ENCODE measurements at places on chromosomes 12 and 14.

DNA sequence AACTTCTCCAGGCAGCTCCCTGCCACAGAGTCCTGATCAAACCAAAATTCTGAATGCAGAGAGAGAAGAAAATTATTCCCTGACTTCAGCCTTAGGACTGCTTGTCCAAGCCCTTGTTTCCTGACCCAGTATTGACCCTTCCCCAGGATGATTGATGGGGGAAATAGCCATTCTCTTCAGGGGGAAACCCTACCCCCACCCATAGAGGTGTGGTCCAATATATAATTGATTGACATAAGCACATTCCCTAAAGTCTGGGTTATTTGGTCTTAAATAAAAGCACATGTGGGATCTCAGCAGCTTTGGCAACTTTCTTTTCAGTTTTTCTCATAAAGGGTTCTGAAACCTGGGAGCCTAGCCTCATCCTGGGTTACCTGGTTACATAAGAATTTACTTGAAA, 201.2 kb upstream of the DDHD1 start:
- no peak for DNase-seq

GRCh38 chr12:49953151-49953550, 2.6 kb downstream of the AQP2 start:
- DNase-seq: no peak

DNA sequence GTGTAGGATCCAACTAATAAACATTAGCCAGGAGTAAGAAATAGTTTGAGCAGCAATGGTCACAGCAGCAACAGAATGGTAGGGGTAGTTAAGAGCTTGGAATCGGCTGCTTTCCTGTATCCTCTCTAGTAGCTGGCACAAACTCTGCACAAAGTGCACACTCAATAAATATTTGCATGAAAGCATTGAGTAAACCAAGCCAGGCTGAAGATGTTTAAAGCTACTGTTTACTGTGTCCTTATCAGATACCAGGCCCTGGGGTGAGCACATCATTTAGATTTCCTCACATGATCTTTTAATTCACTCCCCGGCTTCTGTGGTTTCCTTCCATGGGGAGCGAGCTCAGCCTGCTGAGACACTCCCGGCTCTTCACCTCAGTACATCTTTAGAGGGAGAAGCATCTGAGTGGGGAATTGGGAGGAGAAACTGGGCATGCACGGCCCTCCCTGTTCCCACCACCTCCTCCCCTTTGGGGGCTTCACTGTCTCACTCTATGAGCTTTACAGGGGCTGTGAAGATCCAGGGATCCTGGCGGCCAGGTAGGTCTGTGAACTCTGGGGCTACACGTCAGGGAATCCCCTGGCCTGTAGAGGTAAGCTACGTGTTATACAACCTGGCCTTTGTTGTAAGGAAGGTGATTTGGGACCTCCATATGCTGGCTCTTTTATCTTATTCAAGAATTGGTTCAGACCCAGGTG, 107.2 kb upstream of the VASH1 start:
- DNase-seq: no peak

GRCh38 chr12:64968989-64969819, 144.8 kb downstream of the TBC1D30 start:
- DNase-seq: no peak

GRCh38 chr12:83113945-83114344, 427.2 kb downstream of the TMTC2 start:
- DNase-seq: no peak

DNA sequence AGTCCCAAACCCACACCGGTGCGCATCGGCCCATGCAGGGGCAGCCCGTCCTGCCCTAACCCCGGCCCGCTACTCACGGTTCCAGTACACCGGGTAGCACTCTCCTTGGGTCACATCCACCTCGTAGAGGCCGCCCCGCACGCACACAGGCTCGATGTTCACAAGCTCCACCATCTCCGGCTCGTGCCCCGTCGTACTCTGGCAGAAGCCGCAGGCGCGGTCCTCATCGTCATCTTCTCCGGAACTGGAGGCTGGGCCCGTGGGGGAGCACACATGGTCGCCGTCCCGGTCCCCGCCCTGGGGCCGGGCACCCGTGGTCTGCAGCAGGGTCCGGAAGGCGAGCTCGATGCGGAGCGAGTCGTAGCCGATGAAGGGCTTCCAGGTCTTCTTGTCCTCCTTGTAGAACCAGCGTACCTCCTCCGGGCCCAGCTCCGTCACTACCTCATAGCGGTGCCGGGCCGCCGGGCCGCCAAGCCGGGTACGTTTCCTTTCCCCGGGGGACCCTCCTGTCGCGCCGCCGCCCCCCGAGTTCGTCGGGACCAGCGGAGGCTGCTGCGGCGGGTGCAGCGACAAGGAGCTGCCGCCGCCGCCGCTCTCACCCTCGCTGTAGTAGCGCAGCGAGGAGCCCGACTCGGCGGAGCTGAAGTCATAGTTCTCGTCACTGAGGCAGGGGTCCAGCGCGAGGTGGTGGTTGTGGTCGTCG, 788 bp downstream of the DDHD1 start:
- DNase-seq: peak; percentile 64

DNA sequence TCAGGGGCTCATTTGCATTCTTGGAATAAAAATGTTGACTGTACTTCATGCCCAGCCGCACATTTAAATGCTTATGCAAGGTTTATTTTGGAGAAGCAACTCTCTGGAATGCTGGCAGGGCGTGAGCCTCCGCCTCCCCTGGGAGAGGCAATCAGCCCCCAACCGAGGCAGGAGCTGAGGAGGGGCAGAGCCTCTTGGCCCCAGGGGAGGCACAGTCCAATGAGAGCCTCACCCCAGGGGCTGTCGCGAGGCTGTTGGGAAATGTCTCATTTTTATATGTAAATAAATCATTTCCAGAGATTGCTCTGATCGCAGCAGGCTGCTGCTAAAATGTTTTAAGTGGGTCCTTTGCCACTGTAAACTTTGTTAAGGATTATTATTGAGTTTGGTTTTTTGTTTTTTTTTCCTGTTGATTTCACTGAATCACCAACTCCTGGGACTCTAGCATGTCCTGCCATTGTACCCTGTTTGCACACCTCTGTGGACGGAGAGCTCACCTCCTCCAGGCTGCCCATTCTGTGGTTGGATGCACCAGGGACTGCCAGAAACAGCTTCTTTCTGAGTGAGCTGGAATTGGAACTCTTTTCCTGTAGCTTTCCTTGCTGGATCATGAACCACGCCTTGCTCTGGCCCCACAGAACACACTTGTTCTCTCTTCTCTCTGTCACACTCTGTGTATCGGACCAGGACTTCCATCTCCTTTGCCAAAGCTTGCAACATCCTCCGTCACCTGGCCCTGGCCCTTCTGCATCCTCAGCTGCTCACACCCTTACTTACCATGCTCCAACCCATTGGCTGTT, 46.9 kb upstream of the FAM181A start:
- no peak for DNase-seq

- no peak for DNase-seq
These were observed 158.2 kb downstream of the FOXN3 start for GRCh38 chr14:89258728-89259273.

DNA sequence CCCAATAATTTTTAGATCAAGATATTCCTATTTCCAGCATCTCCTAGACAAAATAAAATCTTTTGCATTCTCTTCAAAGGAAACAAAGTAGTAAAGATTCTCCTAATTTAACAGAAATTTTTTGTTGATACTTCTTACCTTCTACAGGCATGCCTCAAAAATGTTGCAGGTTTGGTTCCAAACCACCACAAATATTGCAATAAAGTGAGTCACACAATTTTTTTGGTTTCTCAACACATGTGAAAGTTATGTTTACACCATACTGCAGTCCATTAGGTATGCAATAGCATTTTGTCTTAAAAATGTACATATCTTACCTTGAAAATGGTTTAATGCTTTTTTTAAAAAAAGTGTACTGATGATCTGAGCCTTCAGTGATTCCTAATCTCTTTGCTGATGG, 65.6 kb upstream of the USP15 start:
- no peak for DNase-seq

DNA sequence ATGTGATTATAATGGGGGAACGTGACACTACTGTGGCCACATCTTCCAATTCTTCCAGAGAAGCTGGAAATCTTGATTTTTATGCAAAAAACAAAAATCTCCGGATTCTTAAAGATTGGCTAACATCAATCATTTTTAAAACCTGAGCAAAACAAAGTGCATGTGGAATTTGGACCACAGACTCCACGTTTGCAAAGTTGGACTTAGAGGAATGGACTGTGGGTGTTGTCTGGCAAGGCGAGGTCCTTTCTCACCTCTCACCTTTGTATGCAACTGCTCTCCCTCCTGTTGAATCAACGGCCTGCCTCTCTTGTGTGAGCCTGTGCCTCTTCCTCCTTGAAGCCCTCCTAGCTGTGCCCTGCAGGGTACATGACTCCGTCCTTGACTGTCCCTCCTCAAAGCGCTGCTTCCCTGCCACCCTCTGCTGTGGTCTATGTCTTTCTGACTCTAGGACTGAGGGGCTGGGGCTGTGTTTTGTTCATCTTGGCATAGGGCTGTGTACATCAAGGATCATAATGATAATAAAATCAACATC, 122.4 kb downstream of the PHETA1 start:
- no peak for DNase-seq

DNA sequence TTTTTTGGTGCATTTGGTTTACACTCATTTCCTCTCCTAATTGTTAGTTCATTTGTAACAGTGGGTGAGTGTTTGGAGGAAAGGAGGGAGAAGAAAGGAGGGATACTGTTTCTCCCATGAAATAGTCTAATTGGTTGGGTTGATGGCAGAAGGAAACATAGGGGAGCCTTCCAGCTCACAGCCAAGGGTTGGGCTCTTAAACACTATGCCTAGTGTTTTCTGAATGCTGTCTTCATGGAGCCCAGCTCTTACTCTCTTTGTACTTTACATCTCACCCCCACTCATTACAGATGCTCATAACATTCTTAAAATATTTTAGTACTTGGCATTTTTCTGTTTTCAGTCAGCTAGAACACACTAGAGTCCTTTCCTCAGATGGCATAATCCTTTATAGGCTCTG, 38.2 kb downstream of the BAZ2A start:
- no peak for DNase-seq

GRCh38 chr12:66393890-66394289, 91.6 kb downstream of the HELB start:
- DNase-seq: peak; percentile 19

- no peak for DNase-seq
These were observed 12.0 kb upstream of the PRIMA1 start for GRCh38 chr14:93799989-93800921.

DNA sequence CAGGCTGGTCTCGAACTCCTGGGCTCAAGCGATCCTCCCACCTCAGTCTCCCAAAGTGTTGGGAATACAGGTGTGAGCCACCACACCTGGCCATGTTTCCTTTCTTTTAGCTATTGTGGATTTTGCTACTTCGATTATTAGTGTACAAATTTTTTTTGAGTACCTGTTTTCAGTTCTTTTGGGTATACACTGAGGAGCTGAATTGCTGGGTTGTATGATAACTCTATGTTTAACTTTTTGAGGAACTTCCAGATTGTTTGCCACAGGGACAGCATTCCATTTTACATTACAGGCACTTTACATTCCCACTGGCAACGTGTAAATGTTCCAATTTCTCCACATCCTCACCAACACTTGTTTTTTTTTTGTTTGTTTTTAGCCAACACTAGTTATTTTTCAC, 198.1 kb upstream of the TBX3 start:
- no peak for DNase-seq

- DNase-seq: no peak
These were observed 1.2 kb upstream of the TRIM9 start for GRCh38 chr14:51095854-51096823.

- no peak for DNase-seq
These were observed 29.9 kb downstream of the HSPB8 start for GRCh38 chr12:119208626-119209061.

DNA sequence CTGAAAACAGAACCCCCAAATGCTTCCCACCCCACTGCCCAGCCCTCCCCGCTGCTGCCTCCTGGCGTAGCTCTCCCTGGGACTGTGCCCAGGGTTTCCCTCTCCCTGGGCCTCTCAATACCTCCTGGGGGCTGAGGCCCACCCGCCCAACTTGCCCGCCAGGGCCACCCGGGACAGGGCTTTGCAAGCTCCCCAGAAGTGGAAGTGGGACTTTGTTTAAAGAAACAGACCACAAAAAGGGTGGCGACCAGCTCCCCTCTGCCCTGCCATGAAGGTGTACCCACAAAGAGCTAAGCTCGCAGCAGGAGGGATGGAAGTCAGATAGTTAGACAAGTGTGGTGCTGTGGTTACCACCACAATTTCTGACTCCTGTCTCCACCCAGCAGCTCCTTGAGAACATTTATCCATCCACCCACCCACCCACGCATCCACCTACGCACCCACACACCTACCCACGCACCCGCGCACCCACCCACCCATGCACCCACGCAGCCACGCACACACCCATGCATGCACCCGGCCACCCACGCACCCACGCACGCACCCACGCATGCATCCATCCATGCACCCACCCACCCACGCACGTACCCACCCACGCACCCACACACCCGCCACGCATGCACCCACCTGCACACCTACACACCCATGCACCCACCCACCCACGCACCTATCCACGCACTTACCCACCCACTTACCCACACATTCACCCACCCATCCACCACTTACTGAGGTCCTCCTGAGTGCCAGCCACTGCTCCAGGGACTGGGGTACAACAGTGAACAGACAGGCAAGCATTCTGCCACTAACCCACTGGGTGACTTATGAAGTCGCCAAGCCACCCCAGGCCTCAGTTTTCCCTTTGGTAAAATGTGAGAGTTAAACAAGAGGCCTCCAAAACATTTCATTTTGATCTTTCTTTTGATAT, 127.3 kb downstream of the SCARB1 start:
- no peak for DNase-seq

DNA sequence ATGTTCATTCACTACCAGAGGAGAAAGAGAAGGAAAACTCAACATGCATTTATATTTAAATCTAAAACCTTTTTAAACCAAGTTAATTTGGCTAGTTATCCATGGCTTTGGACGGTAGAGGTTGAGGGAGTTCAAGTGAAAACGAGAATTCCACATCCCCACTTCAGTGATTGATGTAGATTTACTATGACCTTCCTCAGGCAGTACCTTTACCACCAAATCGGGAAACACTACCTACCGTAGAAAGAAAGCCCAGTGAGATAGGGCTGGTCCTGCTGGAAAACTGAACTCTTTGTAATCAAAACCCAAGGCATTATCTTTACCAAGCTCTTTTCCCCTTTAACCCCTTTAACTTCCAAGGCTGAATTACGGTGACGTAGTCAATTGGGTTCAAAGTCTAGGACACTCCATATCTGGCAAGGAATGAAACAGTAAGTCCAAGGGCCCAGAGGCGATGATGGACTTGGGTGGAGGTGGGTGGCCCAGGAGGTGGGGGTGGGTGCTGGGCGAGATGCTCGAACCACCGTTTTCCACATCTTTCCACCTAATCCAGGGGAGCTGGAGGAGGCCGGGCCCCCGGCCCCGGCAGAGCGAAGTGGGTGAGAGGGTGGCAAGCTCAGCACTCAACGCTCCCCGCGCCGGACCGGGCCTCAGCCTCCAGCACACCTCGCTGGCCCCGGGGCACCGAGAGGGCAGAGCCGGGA, 618 bp downstream of the SEC23A start:
- DNase-seq: no peak

Measured in CD4-positive, alpha-beta T cell treated with Interleukin-1 beta for 1 hour (primary cell).